ENCODE measurements at places on chromosomes 7 and 10. TPM values are rescaled to one million over a fixed set of nuclear protein-coding genes. Genes with fewer than 3 reads are reported as not detected.
A peak's percentile ranks its signal among the peaks of the same experiment; 100 is the strongest.

- H3K27ac ChIP-seq = no peak overlapping the region
- no peak overlapping the region for H3K4me3 ChIP-seq
- no peaks in the 10 kb centered on the region for H3K36me3 ChIP-seq
- DNase-seq = no peak
Observed at GRCh38 chr7:20033621-20034400, 183.4 kb downstream of the MACC1 start.

- no peak overlapping the region for H3K27ac ChIP-seq
- H3K4me1 ChIP-seq = no peaks in the 10 kb centered on the region
- no peak for DNase-seq
- H3K4me3 ChIP-seq = no peak overlapping the region
- no peaks in the 10 kb centered on the region for H3K36me3 ChIP-seq
Observed at GRCh38 chr10:46245381-46245900, 41.4 kb upstream of the ANTXRL start.

The BRAF gene
- total RNA-seq = 18.7 TPM

The NKX1-2 gene
- total RNA-seq = not detected

The GJD4 gene
- total RNA-seq = not detected

GRCh38 chr7:69364813-69365643 is 233.2 kb upstream of the AUTS2 start:
- no peaks in the 10 kb centered on the region for H3K4me1 ChIP-seq
- H3K36me3 ChIP-seq = no peaks in the 10 kb centered on the region
- H3K27me3 ChIP-seq = no peaks in the 10 kb centered on the region
- H3K4me3 ChIP-seq = no peak overlapping the region
- no peak for DNase-seq

The CYP3A7 gene
- not detected for total RNA-seq

DNA sequence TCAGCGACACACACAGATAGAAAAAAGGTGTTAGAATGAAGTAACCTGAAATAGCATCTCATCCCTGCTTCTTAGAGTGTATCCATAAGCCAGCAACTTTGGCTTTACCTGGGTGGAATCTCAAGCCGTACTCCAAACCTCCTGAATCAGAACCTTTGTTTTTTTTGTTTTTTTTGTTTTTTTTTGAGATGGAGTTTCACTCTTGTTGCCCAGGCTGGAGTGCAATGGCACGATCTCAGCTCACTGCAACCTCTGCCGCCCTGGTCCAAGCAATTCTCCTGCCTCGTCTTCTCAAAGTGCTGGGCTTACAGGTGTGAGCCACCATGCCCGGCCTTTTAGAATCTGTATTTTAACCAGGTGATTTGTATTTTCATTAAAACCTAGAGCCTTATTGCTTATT is 9.0 kb downstream of the NRBF2 start:
- peaks cover 52% of the 10 kb centered on the region for H3K4me1 ChIP-seq
- peaks cover 10% of the 10 kb centered on the region for H3K36me3 ChIP-seq
- DNase-seq = no peak
- H3K4me3 ChIP-seq = no peak overlapping the region
- H3K27ac ChIP-seq = no peak overlapping the region

- H3K4me1 ChIP-seq = no peaks in the 10 kb centered on the region
- DNase-seq = no peak
- H3K4me3 ChIP-seq = peak overlapping the region; percentile 19
- H3K27me3 ChIP-seq = no peaks in the 10 kb centered on the region
- no peaks in the 10 kb centered on the region for H3K36me3 ChIP-seq
Observed at GRCh38 chr7:50142425-50143017, 49.5 kb upstream of the ZPBP start.

- H3K27ac ChIP-seq = no peak overlapping the region
- no peaks in the 10 kb centered on the region for H3K27me3 ChIP-seq
- H3K36me3 ChIP-seq = no peaks in the 10 kb centered on the region
- H3K4me3 ChIP-seq = no peak overlapping the region
- DNase-seq = no peak
Observed at GRCh38 chr7:43721193-43721806, 8.0 kb downstream of the COA1 start.
